CD4-positive, alpha-beta T cell treated with Interleukin-15 for 4 hours (primary cell): ENCODE measurements at places on chromosomes 3 and 15.

DNA sequence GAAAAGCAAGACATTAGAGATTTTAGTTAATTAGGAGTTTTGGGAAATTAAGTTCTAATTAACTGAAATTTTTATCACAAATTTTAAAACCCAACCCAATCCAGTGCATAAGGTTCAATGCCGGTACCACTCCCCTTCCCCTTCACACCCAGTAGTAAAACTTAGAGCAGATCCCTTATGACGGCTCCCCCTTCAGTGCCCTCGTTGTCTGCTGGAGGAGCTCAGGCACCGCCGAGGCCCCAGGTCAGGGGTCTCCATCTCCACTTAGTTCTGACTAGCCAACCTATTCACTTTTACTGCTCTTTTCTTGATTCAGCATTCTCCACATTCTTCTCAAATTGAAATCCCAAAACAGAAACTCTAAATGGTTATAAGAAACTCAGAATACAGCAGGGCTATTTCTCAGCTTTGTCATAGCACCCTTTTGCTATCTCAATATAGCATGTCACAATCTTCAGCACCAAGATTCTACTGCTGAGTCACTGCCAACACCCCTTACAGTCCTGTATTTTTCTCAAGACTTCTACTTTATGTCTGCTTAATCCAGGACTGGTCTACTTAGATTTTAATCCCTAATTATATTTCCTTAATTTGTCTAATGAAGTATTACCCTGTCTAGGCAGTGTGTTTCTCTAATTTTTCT, 39.8 kb downstream of the TUBGCP4 start:
- DNase-seq: no peak

- DNase-seq: peak; percentile 65
These were observed 45.3 kb upstream of the ARL6 start for GRCh38 chr3:97719156-97719821.

- no peak for DNase-seq
These were observed 35.8 kb downstream of the MGLL start for GRCh38 chr3:127786353-127787070.

- no peak for DNase-seq
These were observed 52.9 kb downstream of the EIF4E3 start for GRCh38 chr3:71672340-71672739.

- DNase-seq: no peak
These were observed 67.7 kb upstream of the CSPG5 start for GRCh38 chr3:47646362-47646761.

DNA sequence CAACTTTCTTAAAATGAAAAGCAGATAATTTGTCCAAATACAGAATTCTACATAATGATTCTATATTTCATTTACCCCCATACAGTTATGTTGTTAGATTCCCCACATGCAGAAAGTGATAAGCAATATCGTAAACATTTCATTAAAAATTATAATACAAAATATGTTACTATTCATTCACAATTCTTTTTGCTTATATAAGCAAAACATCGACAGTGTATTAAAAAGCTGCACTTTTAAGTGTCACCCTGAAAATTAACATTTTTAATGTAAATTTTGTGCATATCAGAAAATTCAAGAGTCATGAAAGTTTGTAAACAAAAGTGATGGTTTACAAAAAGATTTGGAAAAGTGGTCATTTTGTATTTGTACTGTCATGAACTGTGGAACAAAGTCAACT, 19.2 kb downstream of the TMEM212 start:
- DNase-seq: no peak

GRCh38 chr15:34252545-34252944, 27.7 kb downstream of the EMC4 start:
- DNase-seq: no peak

GRCh38 chr3:108183181-108183580, 39.0 kb downstream of the IFT57 start:
- DNase-seq: no peak

GRCh38 chr15:34365836-34366235, 1.2 kb downstream of the LPCAT4 start:
- DNase-seq: no peak

- DNase-seq: no peak
These were observed 17.7 kb downstream of the REC114 start for GRCh38 chr15:73460662-73461061.

GRCh38 chr15:58689646-58690045, 59.9 kb downstream of the ADAM10 start:
- DNase-seq: no peak
